ENCODE measurements at places on chromosomes 7 and 10.

DNA sequence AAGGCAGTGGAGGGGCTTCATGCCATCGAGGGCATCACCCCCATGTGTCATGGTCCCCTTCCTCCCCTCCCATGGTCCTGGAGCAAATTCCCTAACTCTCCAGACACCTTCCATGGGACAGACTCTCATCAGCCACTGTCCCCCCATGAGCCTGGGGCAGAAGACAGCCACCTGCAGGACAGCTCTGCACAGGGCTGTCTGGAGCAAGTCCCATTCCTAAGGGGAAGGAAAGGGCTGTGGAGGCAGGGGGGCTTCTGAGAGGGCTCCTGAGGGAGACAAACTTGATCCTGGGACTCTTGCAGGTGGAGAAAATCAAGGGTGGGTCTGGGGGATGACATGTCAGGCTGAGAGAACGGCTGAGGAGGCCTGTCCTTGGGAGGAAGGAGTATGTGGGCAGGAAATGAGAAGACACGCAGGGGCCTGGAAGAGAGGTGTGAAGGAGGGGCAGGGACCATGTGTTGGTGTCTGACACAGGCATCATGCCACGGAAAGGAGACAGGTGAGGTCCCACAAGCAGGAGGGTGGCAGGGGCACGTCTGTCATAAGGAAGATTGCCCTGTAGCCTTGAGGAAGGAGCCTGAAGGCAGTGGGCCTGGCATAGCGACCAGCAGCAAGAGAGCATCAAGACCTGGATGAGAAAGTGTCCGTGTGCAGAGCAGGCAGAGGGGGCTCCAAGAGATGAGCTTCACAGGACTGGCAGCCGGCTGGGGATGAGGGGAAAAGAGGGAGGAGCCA, 14.4 kb upstream of the GDF10 start:
- DNase-seq, result no peak

DNA sequence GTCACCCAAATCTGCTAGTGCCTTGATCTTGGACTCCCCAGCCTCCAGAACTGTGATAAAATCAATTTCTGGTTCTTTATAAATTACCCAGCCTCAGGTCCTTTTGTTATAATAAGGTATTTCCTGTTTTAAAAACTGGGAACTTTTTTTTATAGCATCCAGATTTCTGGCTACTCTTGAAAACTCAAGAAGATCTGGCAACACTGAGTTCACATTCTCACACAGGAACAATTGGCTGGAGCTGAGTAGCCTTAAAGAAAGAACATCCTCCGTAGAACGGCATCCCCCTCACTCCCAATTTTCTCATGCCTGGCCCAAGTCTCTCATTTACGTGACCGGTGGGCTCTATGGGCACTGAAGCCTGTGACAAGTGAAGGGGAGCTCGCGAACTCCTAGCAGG, 47.1 kb downstream of the SLC35G1 start:
- no peak for DNase-seq

DNA sequence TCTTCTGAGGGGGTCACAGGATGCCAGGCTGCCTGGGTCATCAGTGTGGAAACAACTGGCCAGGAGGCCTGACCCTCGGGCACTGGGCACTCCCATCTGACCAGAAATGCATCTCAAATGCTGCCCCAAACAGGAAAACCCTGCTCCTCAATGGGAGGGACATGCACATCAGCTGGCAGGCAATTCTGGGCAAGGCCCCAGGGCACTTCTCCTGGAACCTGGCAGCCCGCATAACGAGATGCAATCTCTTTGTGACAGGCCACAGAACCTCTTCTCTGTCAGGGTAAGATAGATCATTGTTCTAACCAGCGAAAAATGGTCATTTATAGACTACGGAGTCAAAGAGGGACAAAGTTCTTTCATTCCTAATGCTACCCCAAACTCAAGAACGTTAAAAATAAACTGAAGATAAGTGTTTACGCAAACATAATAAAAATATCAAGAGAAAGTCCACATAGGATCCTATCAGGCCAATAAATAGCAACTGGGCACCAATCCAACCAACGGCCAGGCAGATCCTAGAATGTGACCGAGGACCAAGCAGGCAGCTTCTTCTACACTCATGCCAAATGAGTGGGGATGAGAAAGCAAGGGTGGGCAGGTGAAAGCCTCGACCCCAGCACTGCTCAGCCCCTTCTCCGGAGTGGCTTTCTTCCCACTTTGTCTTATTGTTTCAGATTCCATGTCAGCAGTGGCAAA, 212.3 kb downstream of the TCERG1L start:
- DNase-seq, result no peak

- no peak for DNase-seq
Observed at GRCh38 chr7:15475808-15476530, 85.8 kb downstream of the AGMO start.

GRCh38 chr7:128783143-128783861, 7.7 kb upstream of the OPN1SW start:
- DNase-seq, result peak; percentile 8

- DNase-seq, result no peak
Observed at GRCh38 chr7:46544396-46545008, 623.4 kb upstream of the IGFBP3 start.

- no peak for DNase-seq
Observed at GRCh38 chr7:115133248-115133647, 211.4 kb downstream of the MDFIC start.

DNA sequence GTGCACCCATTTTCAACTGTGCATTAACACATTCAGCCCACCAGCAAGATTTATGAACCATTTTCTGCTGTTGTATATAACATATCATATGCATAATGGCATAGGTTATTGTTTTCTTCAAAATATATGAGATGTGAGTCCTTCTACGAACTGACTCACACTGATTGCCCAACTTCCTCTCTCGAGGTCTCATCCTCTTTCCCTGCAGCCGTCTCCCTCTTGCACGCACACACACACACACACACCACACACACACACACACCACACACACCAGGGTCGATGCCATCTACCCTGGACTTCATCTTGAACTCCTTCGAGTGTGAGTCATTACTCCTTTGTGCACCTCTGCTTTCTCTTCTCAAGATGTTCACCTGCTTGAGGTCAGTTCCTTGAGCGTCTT, 36.7 kb downstream of the EGFR start:
- no peak for DNase-seq

GRCh38 chr10:24344695-24345463, 135.9 kb downstream of the KIAA1217 start:
- peak; percentile 34 for DNase-seq

DNA sequence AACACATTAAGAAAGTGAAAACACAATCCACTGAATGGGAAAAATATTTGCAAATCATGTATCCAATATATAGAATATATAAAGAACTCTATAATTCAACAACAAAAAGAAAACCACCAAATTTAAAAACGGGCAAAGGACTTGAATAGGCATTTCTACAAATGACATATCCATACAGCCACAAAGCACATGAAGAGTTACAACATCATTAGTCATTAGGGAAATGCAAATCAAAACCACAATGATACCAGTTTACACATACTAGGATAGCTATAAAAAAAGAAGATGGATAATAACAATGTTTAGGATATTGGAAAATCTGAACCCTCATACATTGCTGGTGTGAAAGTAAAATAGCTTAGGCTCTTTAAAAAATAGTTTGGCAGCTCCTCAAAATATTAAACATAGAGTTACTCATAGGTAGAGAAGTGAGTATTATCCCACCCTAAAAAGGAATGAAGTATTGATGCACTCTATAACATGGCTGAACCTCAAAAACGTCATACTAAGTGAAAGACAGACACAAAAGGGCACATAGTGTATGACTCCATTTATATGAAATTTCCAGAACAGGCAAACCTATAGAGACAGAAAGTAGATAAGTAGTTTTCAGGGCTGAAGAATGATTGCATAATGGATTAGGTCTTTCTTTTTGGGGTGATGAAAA, 4.5 kb downstream of the ZPBP start:
- no peak for DNase-seq

DNA sequence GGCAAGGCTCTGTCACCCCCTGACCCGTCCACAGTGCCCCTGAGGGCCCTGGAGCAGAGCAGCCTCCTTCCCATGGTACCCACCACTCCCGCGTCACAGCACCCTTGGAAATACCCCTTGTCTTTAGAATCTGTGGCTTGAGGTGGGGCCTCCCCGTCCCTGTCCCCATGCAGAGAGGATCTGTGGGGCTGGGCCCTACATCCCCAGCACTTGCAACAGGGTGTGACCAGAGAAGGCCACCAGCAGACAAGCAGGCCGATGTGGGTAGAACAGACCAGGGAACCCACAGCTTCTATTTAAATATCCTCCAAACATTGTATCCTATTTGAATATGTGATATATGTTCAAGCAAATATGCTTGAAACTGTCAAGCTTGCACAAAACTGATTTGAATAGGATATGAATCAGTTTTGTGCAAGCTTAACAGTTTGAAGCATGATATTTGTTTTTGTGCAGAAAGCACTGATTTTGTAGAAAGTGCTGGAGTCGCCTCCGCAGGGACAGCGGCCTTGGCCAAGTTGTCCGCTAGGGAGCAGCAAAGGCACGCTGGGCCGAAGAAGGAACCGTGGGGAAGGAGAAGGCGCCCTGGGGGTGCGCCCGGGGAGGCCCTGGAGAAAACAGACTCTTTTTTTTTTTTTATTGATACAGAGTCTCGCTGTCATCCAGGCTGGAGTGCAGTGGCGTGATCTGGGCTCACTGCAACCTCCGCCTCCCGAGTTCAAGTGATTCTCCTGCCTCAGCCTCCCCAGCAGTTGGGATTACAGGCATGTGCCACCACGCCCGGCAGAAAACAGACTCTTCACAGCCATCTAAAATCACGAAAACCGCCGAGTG, 2.2 kb downstream of the CFAP46 start:
- no peak for DNase-seq

DNA sequence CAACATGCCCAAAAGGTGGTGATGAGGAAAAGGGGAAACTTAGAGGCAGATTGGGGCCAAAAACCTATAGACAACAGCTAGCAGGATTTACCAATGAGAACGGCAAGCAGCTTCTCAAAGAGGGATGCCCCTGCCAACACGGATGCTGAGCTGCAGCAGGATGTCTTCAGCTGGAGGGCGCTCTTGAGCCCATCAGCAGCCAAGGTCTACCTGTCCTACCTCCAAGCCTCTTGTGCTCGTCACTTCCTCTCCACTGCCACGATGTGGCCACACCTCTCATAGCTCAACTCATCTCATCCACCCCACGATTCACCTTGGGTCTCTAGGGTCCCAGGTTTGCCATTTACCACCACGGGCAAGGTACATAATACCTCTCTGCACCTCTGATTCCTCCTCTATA, 36.5 kb downstream of the DLG5 start:
- no peak for DNase-seq

All from NCI-H524 (cell line).